ENCODE measurements at places on chromosomes 13 and 19. TPM values are rescaled to one million over a fixed set of nuclear protein-coding genes. Genes with fewer than 3 reads are reported as not detected.

- peak; percentile 27 for DNase-seq
These were observed 2.9 kb downstream of the RXFP2 start for GRCh38 chr13:31742097-31742734.

GRCh38 chr13:75704194-75704926 is 68.2 kb downstream of the LMO7 start:
- DNase-seq, result no peak

GRCh38 chr13:21971662-21972621 is 301.1 kb downstream of the FGF9 start:
- DNase-seq, result no peak

DNA sequence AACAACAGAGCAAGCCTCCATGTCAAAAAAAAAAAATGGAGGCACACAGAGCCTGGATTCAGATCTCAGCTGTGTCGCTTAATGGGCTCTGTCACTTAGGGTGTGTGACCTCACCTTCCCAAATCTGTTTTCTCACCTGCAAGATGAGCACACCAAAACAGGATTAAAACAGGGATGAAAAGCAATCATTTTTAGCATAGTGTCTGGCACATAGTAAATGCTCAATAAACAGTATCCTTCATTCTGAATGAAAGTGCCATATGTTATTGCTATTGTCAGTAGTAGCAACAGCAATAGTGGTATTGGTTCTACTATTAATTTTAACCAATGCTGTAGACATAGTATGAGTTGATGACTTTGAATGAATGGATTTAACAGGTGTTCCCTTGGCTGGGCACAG is 23.3 kb downstream of the SAMD4B start:
- no peak for DNase-seq

GRCh38 chr13:41945926-41946325 is 15.0 kb downstream of the VWA8 start:
- DNase-seq, result no peak

ZNF221 gene
- 5.6 TPM for polyA plus RNA-seq

TMEM145 gene
- polyA plus RNA-seq, result 0.86 TPM

GRCh38 chr13:105247830-105248229 is 1287.6 kb downstream of the EFNB2 start:
- no peak for DNase-seq

ZNF146 gene
- 135 TPM for polyA plus RNA-seq

- no peak for DNase-seq
These were observed 77.0 kb downstream of the ZNF536 start for GRCh38 chr19:30449078-30449590.

- DNase-seq, result no peak
These were observed 576 bp downstream of the DOT1L start for GRCh38 chr19:2164020-2164998.

DNA sequence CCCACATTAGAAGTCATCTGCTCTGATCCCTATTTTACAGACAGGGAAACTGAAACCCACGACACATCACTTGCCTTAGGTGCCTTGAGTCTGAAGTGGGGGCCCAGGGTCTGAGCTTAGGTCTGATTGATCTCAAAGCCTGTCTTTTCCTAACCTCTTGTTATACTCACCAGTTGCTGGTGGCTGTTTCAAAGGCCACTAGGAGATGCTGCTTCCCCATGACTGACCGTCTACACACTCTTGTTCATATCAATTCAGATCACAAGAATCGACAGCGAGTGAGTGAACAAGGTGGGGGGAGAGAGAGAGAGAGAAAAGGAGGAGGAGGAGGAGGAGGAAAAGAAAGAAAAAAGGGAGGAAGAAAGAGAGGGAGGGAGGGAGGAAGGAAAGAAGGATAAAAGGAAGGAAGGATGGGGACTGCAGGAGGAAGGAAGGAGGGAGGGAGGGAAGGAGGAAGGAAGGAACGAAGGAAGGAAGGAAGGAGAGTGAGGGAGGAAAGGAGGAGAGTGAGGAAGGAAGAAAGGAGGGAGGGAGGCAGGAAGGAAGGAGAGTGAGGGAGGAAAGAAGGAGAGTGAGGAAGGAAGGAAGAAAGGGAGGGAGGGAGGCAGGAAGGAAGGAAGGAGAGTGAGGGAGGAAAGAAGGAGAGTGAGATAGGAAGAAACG is 3.3 kb downstream of the OR10H1 start:
- no peak for DNase-seq

GRCh38 chr13:112074139-112074865 is 7.4 kb downstream of the SOX1 start:
- no peak for DNase-seq

C19orf73 gene
- polyA plus RNA-seq, result 1.1 TPM

DNA sequence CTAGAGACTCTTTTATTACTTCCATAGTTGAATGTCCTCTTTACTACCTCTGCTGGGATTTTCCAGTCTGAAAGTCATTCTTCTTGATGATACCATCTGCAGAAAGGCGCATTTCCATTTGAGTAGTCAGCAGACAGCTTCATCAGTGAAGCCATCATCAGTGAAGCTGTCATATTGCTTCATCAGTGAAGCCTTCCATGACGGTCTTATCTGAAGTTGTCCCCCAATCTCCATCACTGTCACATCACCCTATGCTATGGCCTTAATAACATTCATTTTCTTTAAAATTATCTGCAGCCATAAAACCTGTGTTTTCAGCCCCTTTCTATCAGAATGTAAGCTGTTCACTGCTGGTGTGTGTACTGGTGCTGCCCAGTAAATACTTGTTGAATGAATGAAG is 151.6 kb downstream of the B3GLCT start:
- DNase-seq, result no peak

DNA sequence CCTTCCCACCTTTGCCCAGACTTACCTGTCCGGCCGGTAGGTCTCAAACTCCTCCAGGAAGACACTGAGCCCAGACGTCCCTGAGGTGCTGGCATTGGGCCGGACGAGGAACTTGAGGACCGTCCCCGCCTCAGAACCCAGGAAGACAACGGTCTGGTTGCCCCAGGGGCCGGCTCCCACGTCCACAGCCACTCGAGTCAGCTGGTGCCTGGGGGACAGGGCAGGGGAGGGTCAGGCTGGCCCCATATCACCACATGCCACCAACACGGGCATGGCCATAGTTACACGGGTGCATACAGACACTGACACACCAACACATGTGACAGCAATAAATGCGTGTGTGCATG is 8.4 kb upstream of the LRG1 start:
- DNase-seq, result no peak

- DNase-seq, result no peak
These were observed 127.4 kb downstream of the LMO7 start for GRCh38 chr13:75763512-75763911.

PODNL1 gene
- 1.2 TPM for polyA plus RNA-seq

KLF16 gene
- 12.7 TPM for polyA plus RNA-seq

DNA sequence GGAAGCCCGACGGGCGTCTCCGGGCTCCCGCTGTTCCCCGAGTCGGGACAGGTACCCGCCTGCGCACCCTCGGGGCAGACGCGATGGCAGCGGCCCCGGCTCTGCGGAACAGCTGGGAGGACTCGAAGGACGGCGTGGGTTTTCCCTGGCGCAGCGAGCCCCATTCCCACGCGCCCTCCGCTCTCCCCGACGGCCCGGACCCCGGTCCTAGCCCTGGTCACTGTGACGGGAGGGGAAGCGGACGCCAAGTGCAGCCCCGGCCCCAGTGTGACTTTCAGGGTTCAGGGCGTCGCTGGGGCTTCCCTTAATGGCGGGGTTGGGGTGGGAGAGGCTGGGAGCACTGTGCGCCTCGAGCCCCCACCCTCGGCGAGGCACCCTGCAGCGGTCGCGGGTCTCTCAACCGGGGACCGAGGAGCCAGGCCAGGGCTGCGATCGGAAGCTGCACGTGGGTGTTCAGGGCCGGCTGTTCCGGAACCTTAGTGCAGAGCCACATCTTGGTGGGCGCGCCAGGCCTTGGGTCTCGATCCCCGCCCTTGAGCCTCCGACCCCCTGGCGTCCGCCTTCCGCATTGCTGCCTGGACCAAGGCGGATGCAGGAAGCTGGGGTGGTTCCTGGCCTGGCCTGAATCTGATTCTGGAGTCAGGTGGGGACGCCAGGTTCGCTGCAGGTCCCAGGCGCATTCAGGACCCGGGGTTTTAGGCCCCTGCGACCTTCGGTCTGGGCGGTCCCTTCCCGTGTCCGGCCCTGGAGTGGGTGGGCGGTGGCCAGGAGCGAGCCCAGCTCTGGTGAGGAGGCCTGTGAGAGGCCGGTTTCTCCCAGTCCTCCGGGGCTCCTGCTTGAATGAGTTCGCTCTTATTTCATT is 3.5 kb downstream of the LGALS7B start:
- no peak for DNase-seq

DNA sequence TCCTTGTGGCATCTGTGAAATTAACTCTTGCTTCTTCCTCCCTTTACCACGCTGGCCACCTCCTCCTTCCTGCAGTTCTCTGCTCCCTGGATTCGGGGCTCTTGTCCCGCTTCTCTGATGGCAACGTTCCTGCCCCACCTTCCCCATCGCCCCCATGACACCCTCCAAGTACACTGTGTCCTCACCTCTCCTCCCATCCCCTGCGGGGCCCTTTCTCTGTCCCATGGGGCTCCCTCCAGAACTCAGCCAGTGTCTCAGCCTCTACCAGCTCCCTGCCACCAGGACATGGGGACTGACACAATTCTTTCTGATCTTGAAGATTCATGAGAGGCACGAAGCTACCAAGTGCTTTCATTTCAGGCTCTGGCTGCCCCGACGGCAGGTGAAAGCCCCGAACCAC is 9.1 kb downstream of the CARS2 start:
- no peak for DNase-seq

SMIM44 gene
- not detected for polyA plus RNA-seq

- DNase-seq, result peak; percentile 4
These were observed 23.0 kb downstream of the PAN3 start for GRCh38 chr13:28161370-28161769.

GRCh38 chr19:4376991-4377781 is 23.2 kb downstream of the SH3GL1 start:
- no peak for DNase-seq

GRCh38 chr19:52101866-52102562 is 6.4 kb upstream of the ZNF841 start:
- no peak for DNase-seq

SIGLEC14 gene
- polyA plus RNA-seq, result 1.1 TPM

BRME1 gene
- polyA plus RNA-seq, result 9.6 TPM

GRCh38 chr19:39410831-39411080 is 1.7 kb upstream of the PLEKHG2 start:
- no peak for DNase-seq

DNA sequence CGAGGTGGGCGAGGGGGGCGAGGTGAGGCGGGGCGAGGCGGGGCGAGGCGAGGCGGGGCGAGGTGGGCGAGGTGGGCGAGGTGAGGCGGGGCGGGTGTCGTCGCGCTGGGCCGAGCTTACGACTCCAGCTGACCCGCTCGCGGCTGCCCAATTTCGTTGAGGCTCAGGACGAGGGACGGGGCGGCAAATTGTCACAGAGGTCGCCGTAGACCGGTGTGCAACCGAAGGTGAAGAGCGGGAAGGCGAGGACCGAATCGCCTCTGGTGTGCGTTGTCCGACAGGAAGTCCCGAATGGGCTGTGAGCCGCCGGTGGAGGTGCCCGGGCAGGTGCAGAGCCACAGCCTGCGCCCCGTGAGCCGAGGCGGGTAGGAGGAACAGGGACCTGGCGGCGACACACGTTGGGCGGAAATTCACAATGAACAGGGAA is at the start of gene LACC1:
TSS of gene LACC1 (plus strand) at position 150 of the 427 bp plus-strand sequence. CDS start 1,082 bp downstream, outside the sequence.
- no peak for DNase-seq

GRCh38 chr19:10230173-10230860 is 814 bp downstream of the S1PR2 start:
- no peak for DNase-seq

SPRED3 gene
- 0.78 TPM for polyA plus RNA-seq

DNA sequence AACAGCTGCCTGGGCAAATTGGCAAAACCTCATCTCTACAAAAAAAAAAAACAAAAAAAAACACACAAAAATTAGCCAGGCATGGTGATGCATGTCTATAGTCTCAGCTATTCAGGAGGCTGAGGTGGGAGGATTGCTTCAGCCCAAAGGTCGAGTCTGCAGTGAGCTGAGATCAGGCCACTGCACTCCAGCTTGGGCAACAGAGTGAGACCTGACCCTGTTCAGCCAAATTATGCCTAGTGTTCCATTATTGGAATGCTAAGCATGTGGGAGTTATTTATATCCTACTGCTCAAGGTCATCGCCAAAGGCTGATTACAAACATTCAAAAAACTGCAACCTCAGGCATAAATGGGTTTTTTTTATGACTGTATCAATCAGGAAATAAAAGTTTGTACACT is 1251.0 kb upstream of the PCDH9 start:
- DNase-seq, result no peak

- DNase-seq, result no peak
These were observed 299.2 kb upstream of the DACH1 start for GRCh38 chr13:72166102-72166650.

DNA sequence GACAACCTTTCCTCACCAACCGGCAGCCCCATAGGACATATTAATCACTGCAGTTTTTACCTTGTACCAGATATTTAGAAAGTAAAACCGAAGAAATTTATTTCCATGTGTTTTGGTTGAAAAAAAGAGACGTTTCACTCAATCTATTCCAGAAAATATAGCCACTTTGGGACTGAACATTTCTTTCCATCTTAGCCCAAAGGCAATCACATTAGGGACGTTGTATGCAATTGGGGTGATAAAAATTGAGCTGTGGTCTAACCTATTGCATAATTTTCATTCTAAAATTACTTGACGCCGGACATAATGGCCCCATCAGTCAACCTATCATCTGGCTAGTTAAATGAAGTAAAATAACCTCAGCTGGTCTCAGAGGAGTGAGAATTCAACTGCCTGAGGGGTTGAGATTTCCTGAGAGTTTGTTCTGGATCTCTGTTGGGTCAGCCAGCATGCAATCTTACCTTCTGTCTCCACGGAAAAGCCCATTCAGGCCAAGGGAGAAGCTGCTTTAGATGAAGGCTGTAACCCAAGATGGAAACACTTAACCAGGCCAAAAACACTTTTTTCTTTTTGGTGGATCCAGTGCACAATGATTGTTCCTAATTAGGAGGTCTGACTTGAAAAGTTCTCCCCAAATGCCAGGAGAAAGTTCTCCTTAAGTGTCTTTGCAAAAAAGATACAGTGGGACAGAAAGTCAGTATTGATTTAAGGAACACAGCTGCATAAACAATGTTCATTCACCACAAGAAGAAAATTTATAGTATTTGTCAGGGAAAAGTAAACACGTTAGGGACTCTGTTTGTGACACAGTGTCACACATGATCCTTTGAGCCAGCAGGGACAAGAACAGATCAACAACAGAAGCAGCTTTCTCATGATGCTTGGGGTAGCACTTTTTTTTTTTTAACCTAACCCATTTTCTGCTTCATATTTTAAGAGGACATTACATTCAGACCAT is 34.1 kb downstream of the DLEU7 start:
- no peak for DNase-seq

DNA sequence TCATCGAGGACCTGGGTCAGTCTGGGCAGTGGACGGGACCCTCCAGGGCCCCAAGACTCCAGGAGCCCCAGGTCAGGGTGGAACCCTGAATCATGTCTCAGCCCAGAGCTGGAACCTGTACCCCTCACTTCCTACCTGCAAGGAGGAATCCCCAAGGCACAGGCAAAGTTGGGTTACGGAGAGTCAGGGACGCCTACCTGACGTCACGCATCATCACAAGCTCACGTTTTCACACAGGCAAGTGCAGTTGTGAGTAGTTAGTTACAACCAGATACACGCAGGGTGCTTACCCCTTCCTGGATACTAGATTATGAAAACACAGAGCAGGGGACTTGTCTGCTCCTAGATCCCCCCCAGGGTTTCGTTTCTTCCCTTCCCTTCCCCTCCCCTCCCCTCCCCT is 1.9 kb downstream of the RETN start:
- no peak for DNase-seq
